CD8-positive, alpha-beta memory T cell (primary cell): ENCODE measurements at places on chromosomes 4 and X.

DNA sequence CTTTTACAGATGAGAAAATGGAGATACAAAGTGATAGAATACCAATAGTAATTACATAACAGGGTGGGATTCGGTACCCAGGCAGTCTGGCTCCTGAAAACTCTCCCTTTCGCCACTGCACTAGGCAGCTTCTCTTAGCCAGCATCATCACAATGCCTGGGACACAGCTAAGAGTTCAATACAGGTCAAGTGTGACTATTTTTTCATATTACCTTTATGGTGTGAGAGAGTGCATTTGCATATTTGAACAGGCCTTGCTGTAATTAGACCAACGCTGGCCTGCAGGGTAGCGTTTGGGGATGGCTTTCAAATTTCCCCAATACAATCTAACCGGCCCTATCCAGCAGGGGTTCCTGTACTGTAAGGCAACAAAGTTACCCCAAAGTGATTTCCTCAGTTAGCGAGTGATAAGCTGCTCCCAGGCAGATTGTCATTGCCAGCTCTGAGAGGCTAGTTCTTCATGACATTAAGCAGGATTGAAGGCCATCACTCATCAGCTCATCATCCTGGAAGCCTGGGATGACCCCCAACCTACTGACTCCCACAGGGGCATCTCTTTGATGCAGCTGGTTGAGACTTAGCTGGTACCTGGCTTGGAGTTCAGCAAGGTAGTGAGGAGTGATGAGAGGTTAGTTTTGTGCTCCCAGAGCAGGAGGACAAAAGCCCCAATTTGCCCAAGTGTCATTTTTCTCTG is 836.8 kb upstream of the LCORL start:
- no peak for DNase-seq

DNA sequence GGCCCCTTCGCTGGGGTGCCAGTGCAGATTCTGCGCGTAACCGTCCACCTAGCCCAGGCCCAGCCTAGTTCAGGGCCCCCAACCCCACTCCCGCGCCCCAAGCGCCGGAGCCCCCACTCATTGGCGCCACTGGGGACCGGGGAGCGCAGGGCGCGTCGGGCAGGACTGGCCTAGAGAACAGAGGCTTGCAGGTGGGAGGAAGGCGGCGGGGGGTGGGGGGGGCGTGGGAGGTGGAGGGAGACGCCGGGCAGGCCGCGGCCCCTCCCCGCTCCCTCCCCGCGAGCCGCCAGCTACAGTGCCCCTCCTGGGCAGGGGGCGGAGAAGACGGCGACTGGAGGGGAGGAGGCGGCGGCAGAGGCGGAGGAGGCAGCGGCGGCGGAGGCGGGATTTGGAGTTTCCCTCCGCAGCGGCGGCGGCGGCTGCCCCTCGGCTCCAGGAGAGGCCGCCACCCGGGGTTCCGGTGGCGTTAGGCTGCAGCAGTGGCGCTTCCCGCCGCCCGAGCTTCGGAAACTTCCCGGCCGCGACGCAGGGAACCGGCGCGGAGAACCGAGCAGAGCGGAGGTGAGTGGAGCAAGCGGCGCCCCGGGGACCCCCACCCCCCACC is 4.8 kb upstream of the DUSP9 start:
- DNase-seq: no peak

- DNase-seq: no peak
These were observed 29.0 kb downstream of the CLDN22 start for GRCh38 chr4:183291070-183291469.

DNA sequence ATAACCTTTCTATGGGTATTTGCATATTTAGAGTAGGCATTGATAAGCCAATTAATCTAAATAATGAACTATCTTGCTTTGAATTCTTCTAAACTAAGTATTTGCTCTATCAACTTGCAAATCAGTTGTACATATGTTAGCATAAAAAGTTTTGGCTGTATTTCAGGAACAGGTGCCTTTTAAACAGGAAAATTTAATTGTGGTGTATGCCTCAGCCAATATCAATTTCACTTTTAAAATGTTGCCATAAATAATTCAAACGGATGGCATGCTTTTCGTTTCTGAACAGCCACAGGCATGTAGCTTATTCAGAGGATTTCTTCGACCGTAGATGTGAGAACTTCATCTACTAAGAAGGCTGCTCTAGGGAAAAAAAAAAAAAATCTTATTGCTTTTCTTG is 99.9 kb downstream of the DCLK2 start:
- no peak for DNase-seq

DNA sequence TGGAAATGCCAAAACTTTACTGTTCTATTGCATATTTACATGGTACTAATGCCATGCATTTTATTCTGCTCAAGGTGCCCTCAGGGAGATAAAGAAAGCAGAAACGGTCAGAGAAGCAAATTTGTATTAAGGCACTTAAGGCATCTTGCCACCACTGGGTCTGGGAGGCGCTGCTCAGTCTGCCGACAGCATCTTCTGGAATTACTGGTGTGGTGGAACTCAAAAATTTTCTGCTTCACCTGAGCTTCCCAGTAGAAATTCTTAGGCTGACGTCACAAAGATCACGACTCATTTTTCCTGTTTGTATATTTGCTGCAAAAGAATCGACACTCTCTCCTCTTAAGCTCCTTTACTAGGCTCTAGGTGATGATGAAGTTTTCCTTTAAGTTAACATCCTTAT is 3.0 kb downstream of the RASSF6 start:
- DNase-seq: no peak

- no peak for DNase-seq
These were observed 131.3 kb downstream of the ARHGAP10 start for GRCh38 chr4:147863111-147863747.
